ENCODE measurements at places on chromosomes 13 and 19.

DNA sequence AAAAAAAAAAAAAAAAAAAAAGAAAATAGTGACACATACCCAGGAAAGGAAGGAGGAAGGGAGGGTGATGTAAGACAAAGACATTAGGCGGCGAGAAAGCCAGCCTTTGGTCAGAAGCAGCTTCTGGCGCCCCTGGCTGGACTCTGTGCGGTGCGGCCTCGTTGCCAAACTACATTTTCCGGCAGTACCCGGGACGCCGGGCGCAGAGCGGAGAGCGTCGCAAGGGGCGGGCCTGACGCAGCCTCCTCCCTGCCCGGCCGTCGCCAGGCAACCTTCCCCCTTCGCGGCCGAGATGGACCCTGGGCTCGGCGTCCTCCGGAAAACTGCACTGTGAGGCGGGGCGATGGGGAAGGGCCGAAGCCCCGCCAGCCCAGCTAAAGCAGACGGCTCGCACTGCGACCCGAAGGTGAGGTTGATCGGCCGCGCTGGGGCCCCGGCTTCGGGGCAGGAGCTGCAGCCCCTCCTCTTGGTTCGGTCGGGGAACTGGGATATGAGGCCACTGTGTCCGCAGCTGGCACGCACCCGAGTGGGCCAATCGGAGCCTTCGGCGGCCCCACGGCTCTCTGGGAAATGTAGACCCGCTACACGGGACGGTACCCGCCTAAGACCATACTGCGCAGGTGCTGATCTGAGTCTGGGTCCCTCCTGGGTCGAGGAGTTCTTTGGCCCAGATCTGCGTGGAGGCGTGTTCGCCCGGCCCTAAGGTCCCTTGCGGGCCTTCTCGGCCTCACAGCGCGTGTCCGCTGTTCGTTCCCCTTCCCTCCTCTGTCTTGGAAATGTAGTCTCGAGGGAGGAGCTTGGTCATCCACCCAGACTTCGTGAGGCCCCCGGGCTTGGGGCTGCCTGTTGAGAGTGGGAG is 2.3 kb upstream of the MZF1 start:
- DNase-seq = peak; percentile 72

- DNase-seq = no peak
These were observed 7.3 kb downstream of the URAD start for GRCh38 chr13:27981006-27981708.

- DNase-seq = no peak
These were observed 163.3 kb upstream of the STARD13 start for GRCh38 chr13:33448889-33449288.

DNA sequence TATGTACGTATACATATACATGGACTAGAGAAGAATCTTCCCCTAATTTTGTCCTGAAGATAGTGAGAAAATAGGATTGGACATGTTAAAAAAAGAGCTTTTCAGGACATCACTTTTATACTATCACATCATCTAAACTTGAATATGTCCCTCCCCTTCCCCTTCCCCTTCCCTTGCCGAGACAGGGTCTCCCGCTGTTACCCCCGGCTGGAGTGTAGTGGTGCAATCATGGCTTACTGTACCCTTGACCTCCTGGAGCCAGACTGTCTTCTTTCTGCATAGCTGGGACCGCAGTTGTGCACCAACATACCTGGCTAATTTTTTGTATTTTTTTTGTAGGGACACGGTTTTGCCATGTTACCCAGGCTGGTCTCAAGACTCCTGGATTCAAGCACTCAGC is 6.6 kb downstream of the HNRNPM start:
- no peak for DNase-seq

DNA sequence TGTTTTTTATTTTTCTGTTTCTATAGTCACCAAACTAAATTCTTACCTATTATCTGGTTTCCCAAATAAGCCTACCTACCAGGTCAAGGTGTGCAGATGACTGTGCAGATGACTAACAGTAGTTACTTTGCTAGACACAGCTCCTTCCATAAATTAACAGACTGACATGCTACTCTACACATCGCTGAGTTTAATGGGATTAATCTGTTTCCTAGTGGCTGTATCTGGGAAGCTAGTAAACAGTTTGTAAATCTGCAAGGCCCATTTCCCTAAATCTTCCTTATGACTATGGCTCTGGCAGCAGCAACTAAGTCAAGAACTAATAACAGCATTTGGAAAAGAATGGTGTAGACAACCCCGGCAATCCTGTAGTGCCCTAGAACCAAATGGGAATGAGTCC is 27.9 kb downstream of the MIPEP start:
- no peak for DNase-seq

DNA sequence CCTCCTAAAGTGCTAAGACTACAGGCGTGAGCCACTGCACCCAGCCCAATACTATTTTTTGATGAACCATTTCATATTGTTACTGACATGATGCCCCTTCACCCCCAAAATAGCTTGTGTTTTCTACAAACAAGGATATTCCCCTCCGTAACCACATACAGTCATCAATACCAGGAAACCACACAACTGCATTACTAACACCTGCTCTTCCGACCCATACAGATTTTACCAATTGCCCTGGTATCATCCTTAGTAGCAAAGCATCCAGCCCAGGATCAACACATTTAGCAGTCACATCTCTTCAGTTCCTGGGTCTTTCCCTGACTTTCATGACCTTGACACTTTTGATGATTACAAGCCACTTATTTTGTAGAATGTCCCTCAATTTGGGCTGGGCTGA is 33.6 kb downstream of the KCTD15 start:
- DNase-seq = no peak

DNA sequence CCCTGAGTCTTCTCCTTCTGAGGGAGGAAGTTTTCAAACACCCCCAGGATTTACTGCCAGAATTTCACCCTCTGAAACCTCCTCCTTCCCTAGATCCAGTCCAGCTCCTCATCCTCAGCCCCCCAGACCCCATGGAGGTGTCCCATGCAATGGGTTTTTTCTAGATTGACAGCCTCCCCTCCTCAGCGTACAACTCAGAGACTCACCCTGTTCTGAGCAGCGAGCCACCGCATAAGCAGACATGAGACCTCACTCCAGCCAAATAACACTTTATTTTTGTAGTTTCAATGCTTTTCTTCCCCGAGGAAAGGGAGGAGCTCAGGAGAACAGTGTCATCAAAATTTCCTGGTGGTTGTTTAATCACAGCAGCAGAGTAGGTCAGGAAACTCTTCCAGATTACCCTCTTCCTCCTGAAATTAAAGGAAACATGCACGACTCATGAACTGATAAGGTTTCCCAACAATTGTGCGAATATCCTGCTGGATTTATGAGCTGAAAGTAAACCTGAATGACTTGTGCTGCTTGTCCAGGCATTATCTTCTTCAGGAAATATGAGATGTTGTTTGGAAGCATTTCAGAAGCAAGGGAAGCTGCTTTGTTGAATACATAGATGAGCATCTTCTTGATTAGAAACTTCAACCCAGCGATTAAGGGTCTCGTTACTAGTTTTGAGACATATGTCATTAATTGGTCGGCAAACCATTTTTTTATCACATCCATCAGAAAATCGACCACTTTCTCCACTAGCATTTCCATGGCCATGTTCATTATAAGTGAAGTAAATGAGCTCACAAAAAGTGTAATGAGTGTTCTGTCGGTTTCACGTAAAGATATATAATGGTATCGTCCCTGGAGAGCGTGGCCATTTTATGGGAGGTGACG is 36.2 kb downstream of the ERICH4 start:
- no peak for DNase-seq

GRCh38 chr13:93621051-93621450 is 394.4 kb downstream of the GPC6 start:
- DNase-seq = no peak
